Memory B cell (primary cell): ENCODE measurements at places on chromosomes 12 and 14.

DNA sequence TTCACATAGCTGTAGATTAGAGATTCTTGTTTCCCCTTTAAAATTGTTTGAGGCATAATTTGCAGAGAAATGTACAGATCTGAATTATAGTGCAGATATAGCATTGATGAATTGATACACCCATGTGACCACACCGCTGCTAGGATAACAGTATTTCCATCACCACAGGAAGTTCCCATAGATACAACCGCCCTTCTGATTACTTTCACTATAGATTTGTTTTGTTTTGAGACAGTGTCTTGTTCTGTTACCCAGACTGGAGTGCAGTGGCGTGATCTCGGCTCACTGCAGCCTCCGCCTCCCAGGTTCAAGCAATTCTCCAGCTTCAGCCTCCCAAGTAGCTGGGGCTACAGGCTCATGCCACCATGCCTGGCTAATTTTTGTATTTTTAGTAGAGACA, 8.8 kb upstream of the ASPG start:
- H3K27ac ChIP-seq: no peak overlapping the region
- no peak overlapping the region for H3K4me3 ChIP-seq
- H3K36me3 ChIP-seq: peaks cover 2% of the 10 kb centered on the region
- peaks cover 5% of the 10 kb centered on the region for H3K4me1 ChIP-seq

DNA sequence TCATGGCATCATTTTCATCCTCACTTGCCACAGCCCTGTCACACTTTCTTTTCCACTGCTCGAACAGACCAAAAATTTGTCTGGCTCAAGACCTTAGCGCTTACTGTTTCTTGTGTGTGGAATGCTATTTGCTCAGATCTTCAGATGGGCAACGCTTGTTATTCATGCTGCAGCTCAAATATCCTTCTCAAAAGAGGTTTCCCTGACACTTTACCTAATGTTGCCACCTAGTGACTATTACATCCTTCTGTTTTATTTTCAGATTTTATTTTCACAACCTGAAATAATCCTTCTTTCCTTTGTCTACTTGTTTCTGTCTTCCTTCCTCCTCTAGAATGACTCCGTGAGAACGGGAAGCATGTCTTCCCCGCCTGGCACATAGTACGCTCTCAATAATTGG, 5.6 kb downstream of the FBXO33 start:
- peaks cover 52% of the 10 kb centered on the region for H3K4me1 ChIP-seq
- no peaks in the 10 kb centered on the region for H3K27me3 ChIP-seq
- peaks cover 3% of the 10 kb centered on the region for H3K36me3 ChIP-seq
- no peak for DNase-seq

DNA sequence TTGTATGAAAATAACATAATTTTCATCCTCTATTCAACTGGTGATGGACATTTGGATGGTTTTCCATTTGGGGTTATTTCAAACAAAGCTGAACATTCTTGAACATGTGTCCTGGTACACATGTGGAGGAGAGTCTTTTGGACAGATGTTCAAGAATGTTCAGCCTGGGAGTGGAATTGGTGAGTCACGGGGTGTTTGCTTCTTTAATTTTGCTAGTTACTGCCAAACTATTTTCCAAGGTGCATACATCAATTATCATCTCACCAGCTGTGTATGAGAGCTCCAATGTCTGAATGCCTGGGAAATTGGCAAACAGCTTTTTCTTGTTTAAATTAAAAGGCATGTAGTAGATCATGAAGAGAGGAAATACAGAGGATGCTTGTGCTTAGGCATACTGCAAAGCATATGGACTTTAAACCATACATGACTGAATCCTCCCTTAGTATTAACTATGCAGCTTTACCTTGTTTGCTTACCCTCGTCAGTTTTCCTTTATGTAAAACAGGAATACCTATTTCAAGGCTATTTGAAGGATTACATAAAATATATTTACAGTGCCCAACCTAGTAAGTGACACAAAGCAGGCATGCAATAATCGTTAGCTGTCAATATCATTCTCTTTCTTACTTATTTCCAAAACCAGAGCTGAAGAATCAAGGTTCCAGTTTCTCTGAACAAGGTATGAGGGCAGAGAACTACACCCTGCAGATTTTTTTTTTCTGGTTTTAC, 152.1 kb downstream of the ITPR2 start:
- H3K27me3 ChIP-seq: no peaks in the 10 kb centered on the region
- no peak overlapping the region for H3K4me3 ChIP-seq

DNA sequence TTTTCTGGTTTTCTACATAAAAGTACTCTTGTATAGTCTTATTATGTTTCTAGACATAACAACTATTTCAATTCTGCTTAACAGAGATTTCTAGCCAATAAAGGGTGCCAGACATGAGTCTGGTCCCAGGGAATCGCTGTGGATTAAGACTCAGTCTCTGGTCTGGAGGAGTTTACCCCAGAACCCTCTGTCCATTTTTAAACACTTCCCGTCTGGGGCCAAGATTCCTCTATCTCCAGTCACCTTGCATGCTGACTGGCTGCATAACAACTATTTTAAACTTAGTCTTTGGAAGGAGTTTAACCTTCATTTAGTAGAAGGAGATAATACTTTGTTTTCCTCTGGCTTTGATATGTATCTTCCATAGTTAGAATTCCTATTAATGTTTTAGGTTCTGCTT, 163.1 kb upstream of the IFNG-AS1 start:
- no peak for DNase-seq
- no peaks in the 10 kb centered on the region for H3K36me3 ChIP-seq
- H3K27me3 ChIP-seq: no peaks in the 10 kb centered on the region
- peaks cover 16% of the 10 kb centered on the region for H3K4me1 ChIP-seq
- no peak overlapping the region for H3K27ac ChIP-seq
- H3K4me3 ChIP-seq: no peak overlapping the region

DNA sequence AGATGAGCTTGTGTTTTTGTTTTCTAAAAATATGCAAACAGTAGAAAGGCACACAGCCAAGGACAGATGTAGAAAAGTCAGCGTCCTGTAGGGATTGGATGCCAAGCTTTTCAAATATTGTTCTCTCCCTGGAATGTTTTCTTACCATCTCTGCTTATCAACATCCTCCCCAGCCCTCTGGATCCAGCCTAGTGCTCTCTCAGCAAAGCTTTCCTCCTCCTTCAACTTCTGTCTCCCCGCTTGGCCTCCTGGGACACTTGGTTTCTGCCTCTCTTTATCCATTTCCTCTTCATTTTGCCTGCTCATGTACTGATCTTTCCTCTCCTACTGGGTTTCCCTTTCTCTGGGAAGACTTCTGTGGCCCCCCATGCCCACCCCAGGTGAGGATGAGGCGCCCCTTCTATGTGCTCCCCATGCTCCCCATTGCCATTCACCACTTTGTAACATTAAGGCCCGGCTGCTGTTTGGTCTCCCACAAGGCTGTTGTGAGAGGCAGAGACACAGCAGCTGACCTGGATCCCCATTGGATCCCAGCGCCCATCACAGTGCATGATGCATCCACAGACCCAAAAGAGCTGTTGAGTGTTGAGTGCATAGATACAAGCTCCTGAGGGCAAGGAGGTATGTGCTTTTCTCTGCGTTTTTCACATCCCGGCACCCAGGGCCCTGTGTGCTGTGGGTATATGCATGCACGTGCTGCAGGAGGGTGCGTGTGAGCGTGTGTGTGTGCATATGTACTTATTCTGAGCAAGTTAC, 38.2 kb downstream of the EVL start:
- peak overlapping the region; percentile 4 for H3K4me3 ChIP-seq
- H3K36me3 ChIP-seq: peaks cover 25% of the 10 kb centered on the region
- DNase-seq: no peak
- H3K27me3 ChIP-seq: no peaks in the 10 kb centered on the region

GRCh38 chr14:38199739-38200138, 8.0 kb upstream of the SSTR1 start:
- H3K4me1 ChIP-seq: no peaks in the 10 kb centered on the region
- H3K36me3 ChIP-seq: no peaks in the 10 kb centered on the region
- H3K27me3 ChIP-seq: no peaks in the 10 kb centered on the region
- H3K27ac ChIP-seq: no peak overlapping the region
- no peak for DNase-seq

- no peak overlapping the region for H3K4me3 ChIP-seq
- DNase-seq: no peak
- no peaks in the 10 kb centered on the region for H3K36me3 ChIP-seq
- no peaks in the 10 kb centered on the region for H3K27me3 ChIP-seq
Measured at GRCh38 chr12:18676996-18677588, 60.7 kb downstream of the PLCZ1 start.

DNA sequence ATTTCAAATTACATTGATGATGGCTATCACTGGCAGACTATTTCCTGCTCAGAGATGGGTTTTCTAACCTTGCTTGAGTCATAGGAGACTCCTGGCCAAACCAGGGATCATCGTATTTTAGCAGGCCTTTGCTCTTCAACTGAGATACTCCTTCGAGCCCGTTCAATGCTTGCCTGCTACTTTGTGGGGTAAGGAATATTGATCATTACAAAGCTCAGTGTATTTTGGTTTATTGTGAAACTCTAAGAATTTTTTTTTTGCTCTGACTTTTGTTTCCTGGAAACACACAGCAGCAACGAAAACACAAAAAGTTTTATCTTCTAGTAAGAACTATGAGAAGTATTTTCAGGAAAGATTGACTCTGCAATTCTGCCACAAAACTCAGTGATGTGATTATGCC, 4.1 kb downstream of the GPRC5D start:
- H3K27me3 ChIP-seq: peaks cover 16% of the 10 kb centered on the region
- no peak overlapping the region for H3K4me3 ChIP-seq
- peaks cover 4% of the 10 kb centered on the region for H3K36me3 ChIP-seq
- no peak for DNase-seq
- H3K27ac ChIP-seq: no peak overlapping the region

DNA sequence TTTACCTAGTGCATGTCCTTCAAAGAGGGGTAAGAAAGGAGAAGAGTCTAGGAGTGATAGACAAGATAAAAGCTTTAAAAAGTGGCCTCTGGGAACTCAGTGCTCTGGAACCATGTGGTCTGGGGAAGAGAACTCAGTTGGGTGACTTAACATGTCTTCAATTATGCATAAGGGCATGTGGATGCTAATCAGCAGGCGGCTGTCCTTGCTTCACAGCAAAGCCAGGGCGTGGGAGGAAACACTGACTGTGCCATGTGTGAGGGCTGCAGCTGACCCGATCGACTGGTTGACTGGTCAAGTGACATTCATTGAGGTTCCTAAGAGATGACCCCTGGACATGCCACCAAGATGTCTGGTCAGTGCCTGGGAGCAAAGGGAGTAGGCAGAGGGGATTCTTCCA, 1053.8 kb downstream of the BCL11B start:
- H3K36me3 ChIP-seq: no peaks in the 10 kb centered on the region
- no peaks in the 10 kb centered on the region for H3K4me1 ChIP-seq
- no peak overlapping the region for H3K27ac ChIP-seq
- H3K4me3 ChIP-seq: no peak overlapping the region

DNA sequence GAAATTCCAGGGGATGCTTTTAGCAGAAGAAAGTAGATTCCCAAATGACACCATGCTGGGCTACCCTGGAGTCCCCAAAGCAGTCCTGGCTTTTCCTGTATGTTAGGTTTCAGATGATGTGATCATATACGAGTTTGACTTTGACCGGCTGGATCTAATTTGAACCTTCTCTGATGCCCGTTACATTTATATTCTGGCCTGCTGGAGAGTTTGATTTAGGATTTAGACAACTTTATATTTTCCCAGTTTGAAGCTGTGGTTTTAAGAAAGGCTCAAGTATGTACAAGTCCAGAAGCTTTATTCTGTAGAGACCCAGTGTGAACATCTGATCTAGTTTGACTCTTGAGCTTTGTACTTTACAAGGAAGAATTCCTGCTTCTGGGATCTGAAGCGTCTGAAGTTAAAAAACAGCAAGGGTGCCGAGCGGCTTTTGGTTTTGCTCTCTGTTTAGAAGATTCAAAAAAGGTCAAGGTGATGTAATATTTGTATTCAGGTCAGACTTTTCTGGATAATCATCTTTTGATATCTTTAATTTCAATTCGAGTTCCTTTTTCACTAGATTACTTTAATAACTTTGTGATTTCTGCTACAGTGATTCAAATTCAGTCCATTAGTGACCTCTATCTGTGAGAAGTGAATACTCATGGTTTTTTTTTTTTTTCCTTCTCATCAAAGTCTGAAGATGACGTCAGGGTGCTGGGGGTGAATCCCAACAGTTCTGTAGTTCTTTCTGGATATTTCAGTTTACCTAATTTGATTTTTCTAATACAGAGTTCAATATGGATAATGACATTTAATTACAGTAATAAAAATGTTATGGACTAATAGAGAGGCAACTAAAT, 6.3 kb downstream of the FLRT2 start:
- H3K4me1 ChIP-seq: no peaks in the 10 kb centered on the region
- no peak overlapping the region for H3K27ac ChIP-seq
- no peaks in the 10 kb centered on the region for H3K36me3 ChIP-seq
- no peak overlapping the region for H3K4me3 ChIP-seq

DNA sequence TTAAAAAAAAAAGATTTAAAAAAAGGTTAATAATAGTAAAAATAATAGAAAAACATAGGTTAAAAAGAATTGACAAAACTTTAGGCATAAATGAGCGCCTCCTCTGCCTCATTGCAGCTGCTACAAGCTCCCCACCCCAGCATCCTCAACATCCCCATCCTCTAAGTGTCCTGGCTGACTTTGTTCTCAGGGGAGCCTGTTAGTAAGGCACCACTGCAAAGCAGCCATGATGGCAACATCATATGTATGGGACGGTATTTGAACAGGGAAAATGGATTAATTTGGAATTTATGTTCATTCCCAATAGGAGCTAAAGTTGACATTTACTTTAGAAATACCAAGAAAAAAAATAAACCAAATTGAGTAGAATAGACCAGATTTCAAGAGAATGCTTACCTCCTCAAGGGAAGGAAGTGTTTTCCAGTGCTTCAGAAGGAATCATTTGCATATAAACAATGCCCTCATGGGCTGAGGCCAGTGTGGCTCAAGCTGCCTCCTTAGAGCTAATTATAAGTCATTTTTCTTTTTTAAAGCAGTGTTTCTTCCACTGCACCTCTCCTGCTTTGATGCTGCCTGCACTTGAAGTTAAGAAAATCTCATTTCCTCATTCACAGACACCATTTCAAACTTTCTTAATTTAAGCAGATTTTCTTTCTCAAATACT, 59.6 kb downstream of the DACT1 start:
- H3K36me3 ChIP-seq: no peaks in the 10 kb centered on the region
- no peaks in the 10 kb centered on the region for H3K4me1 ChIP-seq
- H3K27me3 ChIP-seq: peaks cover 4% of the 10 kb centered on the region
- H3K27ac ChIP-seq: no peak overlapping the region
- no peak overlapping the region for H3K4me3 ChIP-seq

- no peaks in the 10 kb centered on the region for H3K4me1 ChIP-seq
- DNase-seq: no peak
- H3K27me3 ChIP-seq: no peaks in the 10 kb centered on the region
- H3K4me3 ChIP-seq: no peak overlapping the region
Measured at GRCh38 chr14:40367717-40368116, 935.5 kb upstream of the FBXO33 start.

DNA sequence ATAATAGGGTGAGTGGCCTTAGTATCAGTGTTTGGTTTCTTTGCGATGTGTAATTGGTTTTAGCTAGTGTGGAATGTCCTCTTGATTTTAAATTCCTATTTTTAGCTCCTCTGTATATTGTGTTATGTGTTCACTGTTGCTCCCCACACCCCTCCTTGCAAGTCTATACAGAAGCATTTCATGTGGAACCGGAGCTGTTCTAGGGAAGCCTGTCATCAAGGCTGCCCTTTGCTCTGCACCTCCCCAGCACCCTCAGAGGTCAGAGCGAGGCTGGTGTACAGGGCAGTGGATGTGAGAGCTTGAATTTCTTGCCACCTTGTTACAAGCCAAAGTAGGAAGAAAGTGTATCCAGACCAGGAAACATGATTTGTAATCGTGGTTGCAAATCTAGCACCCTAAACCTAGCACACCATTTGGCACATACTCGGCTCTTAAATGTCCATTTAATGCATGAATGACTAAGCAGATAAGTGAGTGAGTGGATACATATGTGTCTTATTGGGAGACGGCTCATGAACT, 376.8 kb downstream of the RGS6 start:
- no peak overlapping the region for H3K27ac ChIP-seq
- no peak for DNase-seq
- H3K4me3 ChIP-seq: no peak overlapping the region

GRCh38 chr12:52019113-52019770, 12.5 kb downstream of the TAMALIN start:
- no peak for DNase-seq
- peaks cover 31% of the 10 kb centered on the region for H3K4me1 ChIP-seq
- H3K27me3 ChIP-seq: no peaks in the 10 kb centered on the region
